ENCODE measurements at places on chromosomes 7 and 10.

DNA sequence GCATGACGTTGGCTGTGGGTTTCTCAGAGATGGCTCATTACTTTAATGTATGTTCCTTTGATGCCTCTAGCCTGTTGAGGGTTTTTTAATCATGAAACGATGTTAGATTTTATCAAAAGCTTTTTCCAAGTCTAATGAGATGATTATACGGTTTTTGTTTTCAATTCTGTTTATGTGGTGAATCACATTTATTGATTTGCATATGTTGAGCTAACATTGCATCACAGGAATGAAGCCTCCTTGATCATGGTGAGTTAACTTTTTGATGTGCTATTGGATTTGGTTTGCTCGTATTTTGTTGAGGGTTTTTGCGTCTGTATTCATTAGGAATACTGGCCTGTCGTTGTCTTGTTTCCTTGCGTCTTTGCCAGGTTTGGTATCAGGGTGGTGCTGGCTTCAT lies 52.3 kb upstream of the PTPN12 start:
- no peak for DNase-seq

- DNase-seq: no peak
Measured at GRCh38 chr7:12926206-12926605, 238.8 kb downstream of the ARL4A start.

DNA sequence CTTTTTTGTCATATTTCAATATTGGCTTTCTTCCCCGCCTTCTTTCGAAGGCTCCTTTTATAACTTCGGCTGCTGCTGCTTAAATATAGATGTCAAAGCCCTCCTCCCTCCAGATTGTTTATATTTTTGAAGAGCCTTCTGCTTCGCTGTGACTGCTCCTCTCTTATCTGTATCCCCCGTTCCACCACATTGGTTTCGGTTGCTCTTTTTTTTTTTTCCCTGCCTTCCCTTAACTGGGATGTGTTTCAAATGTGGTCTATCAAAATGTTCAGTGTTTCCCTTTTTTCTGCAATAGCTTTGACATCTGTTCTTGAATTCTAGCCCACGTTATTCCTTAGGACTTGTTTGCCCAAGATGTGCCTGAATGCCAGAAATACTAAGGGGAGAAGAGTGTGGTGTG lies 96.4 kb downstream of the CUX1 start:
- DNase-seq: no peak

- no peak for DNase-seq
Measured at GRCh38 chr10:93856349-93857145, 37.2 kb upstream of the SLC35G1 start.

GRCh38 chr7:142983825-142984224 lies 21.7 kb upstream of the KEL start:
- no peak for DNase-seq

DNA sequence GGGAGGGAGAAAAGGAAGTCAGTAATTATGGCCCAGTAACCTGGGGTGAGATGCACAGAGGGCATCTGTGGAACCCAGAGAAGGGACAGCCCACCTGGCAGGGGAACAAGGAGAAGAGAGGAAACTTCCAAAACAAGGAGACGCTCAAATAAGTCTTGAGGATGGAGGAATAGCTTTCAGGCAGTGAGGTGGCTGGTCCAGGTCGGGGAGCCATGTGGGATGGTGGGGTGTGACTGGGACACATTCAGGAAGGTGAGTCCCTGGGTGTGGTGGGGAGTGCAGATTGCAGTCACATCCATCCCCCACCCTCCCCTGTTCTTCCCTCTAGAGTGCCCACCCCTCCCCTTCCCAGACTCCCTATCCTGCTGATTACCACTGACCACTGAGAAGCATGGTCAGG lies 175.4 kb downstream of the GRID1 start:
- no peak for DNase-seq

GRCh38 chr10:72615970-72616369 lies 9.9 kb downstream of the MICU1 start:
- no peak for DNase-seq

- no peak for DNase-seq
Measured at GRCh38 chr10:5522913-5523560, 1.7 kb upstream of the CALML3 start.

- DNase-seq: no peak
Measured at GRCh38 chr10:64519427-64519826, 998.2 kb downstream of the REEP3 start.

GRCh38 chr10:30736685-30737232 lies 107.2 kb upstream of the LYZL2 start:
- DNase-seq: no peak

- no peak for DNase-seq
Measured at GRCh38 chr10:78641693-78642092, 427.1 kb upstream of the ZMIZ1 start.

GRCh38 chr10:35132727-35133126 lies 6.1 kb downstream of the CREM start:
- no peak for DNase-seq

- no peak for DNase-seq
Measured at GRCh38 chr10:412109-412508, 276.9 kb downstream of the ZMYND11 start.

DNA sequence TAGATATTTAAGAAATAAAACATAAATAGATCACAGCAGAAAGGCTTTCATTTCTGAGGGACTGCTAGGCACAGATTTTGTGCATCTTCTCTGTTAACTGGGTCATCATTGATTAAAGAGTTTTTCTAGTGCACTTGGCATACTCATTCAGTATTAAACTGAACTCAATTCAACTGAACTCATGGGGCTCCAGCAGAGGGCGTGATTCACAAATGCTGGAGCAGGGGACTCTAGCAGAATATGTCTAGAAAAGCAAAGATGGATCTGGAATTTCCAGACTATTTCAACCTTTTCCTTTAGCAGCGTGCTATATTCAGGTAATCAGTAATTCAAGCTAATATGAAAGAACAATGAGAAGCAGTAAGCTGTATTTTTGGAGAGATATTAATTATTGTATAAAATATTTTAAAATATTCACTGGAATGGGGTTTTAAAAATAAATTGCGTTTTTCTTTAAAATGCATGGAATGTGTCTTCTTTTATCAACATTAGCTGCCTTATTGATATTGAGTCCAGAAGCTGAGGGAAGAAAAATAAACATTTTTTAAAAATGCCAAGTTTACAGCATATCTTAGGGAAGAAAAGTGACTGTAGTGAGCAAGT lies 296.8 kb upstream of the CACNA2D1 start:
- DNase-seq: peak; percentile 55

DNA sequence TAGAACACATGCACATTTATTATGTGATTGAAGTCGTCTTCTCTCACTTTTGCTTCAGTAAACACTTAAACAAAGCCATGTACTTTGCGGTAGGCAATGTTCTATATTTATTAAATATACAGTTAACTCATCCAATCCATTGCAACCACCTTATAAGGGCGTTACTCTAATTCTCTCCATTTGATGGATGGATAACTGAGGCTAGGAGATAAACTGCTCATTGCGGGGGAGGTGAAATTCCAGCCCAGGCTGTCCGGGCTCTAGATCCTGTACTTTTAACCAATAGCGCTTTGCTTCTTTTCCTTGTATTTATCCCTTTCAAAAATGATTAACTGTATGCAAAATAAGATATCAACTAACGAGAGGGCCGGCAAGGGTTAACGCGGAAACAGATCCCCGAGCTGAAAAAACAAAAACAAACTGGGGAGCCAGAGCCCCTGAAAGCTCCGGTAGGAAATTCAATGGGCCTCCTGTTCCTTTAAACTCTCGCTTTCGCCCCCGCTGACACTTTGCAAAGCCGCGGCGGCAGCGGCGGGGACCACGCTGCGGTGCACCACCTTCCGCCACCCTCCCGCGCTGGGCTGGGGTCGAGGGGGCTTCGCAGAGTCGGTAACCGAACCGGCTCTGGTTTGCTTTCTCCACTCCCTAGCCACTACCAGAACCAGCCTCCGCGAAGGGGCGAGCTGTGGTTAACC lies 1.0 kb upstream of the PLXDC2 start:
- no peak for DNase-seq

- DNase-seq: no peak
Measured at GRCh38 chr10:63430091-63430998, 35.4 kb downstream of the JMJD1C start.

GRCh38 chr10:121293110-121293509 lies 305.1 kb downstream of the FGFR2 start:
- no peak for DNase-seq

GRCh38 chr7:100413346-100413745 lies 15.2 kb downstream of the ZCWPW1 start:
- DNase-seq: no peak

- no peak for DNase-seq
Measured at GRCh38 chr7:25846722-25847121, 305.3 kb upstream of the NFE2L3 start.

DNA sequence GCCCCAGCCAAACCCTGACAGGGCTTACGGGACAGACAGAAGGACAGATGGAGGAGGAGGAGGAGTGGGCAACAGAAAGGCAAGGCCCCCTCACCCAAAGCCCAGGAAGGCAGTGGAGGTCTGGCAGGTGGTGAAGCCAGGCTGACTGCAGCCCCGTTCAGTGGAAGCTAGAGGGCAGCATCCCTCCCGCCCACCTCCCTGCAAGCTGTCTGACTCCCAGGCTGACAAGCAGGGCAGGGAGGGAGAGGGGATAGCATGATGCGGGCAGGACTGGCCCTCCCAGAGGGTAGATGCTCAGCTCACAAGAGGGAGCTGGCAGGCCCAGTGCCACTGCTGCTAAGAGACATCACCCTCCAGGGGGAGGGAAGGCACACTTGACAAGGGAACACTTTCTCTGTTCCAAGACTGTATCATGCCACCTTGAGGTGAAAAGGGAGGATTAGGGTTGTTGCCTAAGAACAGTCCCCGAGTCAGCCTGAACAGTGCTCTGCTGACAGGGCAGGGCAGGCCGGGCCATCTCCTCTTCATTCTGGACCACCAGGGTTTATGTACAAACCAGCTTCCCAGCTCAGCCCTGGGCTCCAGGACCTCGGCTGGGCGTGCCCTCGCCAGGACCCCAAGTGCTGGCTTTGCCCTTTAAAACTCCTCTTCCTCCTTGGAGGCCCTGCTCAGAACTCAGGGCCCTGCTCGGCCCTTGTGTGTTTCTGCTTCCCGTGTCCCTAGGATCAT lies 61.8 kb downstream of the RASGEF1A start:
- DNase-seq: no peak

GRCh38 chr10:34327184-34327583 lies 487.9 kb downstream of the PARD3 start:
- no peak for DNase-seq

DNA sequence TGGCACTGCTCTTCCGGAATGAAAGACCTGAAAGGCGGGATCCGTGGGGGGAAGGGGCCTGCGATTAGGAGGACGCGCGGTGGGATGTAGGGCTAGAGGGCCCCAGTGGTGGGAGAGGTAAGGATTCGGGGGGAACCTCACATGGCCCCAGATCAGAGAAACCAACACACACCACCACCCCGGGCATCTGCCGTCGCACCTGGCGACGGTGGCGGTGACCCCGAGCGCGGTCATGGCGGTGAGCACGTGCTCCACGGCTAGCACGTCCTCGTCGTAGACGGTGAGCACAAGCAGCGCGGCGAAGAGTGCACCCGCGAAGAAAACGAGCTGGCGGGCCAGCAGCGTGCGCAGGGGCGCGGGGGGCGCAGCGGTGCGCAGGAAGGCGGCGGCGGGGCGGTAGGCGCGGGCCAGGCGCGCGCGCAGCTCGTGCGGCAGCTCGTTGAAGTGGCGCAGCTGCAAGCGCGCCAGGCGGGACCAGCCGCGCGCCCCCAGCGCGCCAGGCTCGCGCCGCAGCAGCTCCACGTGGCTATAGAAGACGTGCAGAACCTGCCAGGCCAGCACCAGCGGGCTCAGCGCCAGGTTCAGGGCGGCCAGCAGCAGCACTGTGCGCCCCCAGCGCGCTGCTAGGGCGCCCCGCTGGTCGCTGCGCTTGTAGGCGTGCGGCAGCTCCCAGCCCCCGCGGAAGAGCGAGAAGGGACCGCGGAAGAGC lies 5.7 kb downstream of the ATG9B start:
- no peak for DNase-seq

DNA sequence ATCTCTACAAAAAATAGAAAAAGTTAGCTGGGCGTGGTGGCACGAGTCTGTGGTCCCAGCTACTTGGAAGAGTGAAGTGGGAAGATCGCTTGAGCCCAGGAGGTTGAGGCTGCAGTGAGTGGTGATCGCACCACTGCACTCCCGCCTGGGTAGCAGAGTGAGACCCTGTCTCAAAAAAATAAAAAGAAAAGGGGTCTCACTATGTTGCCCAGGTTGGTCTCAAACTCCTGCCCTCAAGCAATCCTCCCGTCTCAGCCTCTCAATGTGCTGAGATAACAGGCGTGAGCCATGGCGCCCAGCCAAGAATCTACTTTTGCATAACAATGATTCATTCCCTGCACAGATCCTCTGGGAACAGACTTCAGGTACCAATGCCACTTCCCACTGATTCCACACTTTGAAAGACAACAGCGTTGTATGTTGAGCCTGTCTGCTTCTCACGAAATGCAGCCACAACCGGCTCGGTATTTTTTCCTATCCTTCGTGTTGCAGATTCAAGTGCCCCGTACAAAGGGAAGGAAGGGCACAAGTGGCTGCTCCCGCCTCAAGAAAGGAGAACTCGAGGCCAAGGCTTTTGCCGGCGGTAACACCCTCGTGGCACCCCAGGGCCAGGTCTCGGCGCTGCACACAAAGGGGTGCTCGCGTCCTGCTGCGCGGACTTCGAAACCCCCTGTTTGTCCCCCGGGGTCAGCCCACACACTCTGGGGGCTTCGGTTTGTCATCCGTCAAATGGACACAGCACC lies 745 bp downstream of the DAGLB start:
- peak; percentile 5 for DNase-seq

DNA sequence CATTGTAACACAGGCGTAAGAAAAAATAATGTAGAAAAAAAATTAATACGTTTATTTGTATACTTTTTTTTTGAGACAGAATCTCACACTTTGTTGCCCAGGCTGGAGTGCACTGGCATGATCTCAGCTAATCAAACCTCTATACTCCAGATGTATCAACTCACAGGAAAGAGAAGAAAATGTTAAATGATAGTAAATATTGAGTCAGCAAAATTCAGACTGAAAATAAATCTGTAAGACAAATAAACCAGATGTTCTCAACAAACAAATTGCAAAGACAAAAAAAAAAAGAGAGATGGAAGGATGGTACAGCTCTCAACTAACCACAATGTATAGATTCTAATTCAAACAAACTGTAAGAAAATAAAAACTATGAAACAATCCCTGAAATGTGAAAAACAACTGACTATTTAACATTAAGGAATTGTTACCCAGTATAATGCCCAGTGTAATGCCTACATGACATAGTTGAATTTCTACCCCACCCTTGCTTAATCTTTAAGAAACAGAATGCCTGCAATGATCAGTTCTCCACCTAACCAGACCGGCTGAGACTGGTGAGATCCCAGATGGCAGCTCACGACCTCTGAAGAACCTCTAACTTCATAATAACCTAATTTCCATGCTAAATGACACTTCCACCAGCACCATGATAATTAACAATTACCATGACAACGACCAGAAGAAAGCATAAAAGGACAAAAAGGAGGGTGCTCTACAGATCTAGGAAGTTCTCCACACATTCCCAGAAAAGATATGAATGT lies 272.0 kb upstream of the GNAI1 start:
- no peak for DNase-seq

DNA sequence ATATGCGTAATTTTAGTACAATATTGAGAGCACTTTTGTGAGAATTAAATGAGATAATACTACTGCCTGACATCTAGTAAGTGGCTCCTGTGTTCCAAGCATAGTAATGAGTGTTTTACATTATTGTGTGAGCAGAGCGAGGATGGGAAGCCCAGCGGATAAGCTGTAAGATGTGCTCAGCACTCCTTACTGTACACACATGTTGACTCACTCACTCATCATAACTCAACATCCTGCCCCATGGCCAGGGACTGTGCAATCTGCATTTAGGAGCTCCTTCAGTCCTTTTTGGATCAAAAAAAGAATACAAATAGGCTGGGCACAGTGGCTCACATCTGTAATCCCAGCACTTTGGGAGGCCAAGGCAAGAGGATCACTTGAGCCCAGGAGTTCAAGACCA lies 72.9 kb upstream of the NEBL start:
- no peak for DNase-seq
